ENCODE measurements at places on chromosomes 6 and 20. TPM values are rescaled to one million over a fixed set of nuclear protein-coding genes. Genes with fewer than 3 reads are reported as not detected.

DNA sequence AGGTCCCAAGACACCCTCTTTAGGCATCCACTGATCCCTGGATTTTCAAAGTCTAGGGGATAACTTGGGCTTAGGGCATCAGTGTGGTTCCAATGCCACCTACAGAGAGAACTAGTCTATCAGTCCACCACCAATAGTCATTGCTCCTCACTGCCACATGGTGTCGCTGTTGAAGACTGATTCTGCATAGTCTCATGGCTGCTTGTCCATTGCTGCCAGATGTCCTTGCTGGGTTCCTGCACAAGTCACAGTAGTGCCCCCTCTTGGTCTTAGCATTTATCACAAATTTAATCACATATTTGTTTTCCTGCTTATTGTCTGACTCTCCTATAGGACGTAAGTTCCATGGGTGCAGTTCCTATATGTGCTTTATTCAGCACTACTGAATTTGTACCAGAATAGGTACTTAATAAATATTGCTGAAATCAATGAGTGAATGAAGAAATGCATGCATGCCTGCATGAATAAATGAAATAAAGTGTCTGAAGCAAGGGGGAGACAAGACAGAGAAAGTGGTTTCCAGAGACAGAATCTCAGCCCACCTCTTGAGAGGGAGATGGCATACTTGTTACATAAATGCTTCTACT lies 45.9 kb upstream of the RALY start:
- peak; percentile 75 for DNase-seq

DNA sequence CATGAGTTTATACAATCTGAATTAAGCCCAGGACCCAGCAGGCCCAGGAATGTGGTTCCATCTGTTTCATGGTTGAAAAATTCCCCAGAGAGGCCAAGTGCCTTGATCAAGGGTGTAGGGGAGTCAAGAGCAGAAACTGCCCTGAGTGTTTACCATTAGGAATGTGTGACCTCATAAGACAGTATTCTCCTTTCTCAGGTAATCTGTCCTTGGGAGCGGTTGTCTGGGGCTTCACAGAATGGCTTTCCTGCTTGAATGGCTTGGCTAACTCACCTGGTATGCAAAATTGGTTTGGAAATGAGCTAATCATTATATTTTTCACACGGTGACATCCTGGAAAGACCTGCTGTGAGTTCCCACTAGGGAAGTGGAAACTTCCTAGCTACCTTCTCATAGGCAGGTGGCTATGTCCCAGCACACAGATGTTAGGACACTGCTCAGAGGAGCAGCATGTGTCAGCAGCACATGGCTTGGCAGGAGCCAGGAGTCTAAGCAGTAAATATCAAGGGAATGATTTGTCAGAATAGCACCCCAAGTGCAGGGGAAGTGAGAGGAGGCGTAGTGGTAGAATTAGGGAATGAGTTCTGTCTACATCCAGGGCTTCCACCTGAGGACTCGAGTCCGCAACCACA lies 17.7 kb downstream of the CLIC5 start:
- DNase-seq, result no peak

PRR18 gene
- total RNA-seq, result 0.50 TPM

GRCh38 chr6:52077180-52077884 lies 10.1 kb downstream of the PKHD1 start:
- no peak for DNase-seq

INSM1 gene
- not detected for total RNA-seq

- peak; percentile 69 for DNase-seq
These were observed 1.8 kb downstream of the RIPOR2 start for GRCh38 chr6:24933868-24934401.

- DNase-seq, result no peak
These were observed 92.7 kb downstream of the FARS2 start for GRCh38 chr6:5353971-5354370.

DNA sequence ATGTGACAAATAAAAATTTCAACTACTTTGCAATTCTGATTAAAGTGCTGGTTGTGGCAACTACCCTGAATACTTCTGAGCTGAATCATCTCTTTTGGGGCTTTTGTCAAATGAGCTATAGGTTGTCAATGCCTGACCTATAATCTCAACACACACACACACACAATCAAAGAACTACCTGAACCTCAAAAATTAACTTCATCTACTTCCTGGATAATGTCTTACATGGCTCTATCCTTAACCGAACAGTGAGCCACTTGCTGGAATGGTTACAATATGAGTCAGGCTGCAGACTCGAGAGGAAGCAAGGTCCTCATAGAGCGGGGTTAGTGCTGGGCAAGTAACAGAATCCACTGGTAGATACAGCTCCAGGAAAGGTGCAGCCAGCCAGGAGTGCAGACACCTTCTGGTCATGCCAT lies 70.6 kb upstream of the DST start:
- DNase-seq, result peak; percentile 49

DNA sequence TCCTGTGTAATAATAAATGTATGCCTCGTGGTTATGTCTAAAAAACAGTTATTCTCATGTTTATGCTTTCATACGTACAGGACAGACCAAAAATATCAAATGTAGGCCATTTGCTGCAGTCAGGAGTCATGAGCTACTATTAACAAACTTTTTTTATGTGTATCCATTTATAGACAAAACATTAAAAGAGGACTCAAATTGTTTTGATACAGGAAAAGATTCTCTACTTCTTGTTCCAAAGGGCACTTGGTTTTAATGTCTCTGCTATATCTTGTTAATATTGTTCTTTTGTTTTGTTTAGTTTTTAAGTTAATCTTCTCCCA lies 155.2 kb downstream of the ZDHHC14 start:
- no peak for DNase-seq

DNA sequence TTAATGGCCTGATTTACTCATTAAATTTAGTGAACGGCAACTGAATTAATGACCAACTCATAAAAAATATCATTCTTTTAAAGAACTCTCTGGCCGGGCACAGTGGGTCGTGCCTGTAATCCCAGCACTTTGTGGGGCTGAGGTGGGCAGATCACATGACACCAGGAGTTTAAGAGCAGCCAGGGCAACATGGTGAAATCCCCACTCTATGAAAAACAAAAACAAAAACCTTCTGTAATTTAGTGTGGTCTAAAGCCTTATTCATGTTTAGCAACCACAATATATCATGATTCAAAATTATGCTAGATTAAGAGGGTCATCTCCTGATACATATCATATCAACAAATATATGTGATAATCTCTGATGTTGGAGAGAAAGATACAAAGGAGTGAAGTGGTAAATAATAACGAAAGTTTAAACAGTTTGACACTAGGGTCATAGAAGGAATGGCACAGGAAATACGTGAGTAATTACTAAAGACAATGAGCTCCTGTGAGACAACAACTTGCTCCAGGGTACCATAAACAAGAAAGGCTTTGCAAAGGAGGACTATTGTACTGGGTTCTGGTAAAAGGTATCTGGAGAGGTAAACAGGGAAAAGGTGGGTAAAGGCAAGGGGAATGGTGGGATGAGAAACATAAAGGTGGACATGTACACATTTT lies 5.7 kb downstream of the ELOVL4 start:
- DNase-seq, result no peak

- DNase-seq, result no peak
These were observed 151.1 kb downstream of the TMEM242 start for GRCh38 chr6:157172231-157172701.

- no peak for DNase-seq
These were observed 80.1 kb upstream of the THEMIS start for GRCh38 chr6:127980996-127981395.

TRAPPC3L gene
- total RNA-seq, result not detected

DNA sequence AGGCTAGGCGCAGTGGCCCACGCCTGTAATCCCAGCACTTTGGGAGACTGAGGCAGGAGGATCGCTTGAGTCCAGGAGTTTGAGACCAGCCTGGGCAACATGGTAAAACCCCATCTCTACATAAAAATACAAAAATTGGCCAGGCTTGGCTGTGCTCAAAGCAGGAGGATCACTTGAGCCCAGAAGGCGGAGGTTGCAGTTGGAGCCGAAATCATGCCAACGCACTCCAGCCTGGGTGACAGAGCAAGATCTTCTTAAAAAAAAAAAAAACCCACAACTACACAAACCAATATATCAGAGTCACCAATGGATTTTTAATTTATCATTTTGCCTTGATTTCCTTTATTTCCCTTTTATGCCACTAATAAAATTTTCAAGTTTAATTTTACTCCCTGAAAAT lies 9.3 kb downstream of the MAP3K5 start:
- no peak for DNase-seq

ZNF337 gene
- total RNA-seq, result 17.9 TPM

DNA sequence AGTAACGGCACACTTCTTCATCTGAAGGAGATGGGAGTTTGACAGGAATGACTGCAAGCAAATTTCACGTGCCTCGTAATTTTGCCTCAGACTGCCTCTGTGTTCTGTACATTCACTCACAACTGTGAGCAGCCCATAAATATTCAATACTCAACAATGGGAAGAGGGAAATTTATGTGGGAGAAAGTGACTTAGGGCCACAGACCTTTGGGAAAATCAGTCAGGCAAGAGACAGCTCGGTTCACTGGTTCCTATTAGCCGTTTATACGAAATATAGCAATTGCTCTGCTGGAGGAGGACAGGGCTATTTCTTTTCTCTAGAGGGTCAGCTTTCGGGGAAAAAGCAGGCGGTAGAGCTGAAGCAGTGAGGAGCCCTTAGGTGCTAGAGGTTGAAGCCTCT lies 28.0 kb downstream of the OPN5 start:
- DNase-seq, result no peak

PAQR8 gene
- total RNA-seq, result 1.5 TPM

DNA sequence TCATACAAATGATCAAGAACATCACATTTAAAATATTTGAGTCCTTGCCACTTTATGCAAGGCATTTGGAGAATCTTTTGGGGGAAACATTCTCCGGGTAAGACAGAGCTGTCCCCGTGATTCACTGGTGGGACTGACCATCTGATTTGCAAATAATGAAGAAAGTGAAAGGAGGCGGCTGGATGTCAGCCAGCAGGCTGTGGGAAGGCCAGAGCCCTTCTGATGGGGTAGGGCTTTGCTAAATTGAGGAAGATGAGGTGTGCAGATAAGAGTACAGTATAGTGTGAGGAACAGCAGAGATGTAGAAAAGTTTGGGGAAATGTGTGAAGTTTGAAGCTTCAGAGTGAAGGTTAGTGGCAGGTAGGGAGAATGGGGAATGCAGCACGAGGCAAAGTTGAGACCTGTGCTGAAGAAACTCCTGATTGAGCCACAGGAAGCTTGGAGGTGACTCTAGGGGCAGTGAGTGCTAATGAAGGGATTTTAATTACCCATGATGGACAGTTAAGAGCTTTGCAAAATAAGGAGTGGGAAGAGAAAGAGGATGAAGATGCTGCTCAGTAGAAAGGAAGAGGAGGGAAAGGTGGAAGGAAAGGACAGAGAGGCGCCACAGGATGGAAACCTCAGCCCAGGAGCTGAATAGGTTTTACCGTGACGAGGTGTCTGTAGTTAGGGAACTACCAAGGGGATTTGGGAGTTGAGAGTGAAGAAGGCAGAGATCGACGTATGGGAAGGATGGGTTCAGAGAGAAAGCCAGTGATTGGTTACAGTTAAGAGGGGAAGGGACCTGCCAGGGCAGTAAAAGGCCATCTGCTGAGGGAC lies 68.7 kb downstream of the SNX9 start:
- no peak for DNase-seq

SMLR1 gene
- not detected for total RNA-seq

DNA sequence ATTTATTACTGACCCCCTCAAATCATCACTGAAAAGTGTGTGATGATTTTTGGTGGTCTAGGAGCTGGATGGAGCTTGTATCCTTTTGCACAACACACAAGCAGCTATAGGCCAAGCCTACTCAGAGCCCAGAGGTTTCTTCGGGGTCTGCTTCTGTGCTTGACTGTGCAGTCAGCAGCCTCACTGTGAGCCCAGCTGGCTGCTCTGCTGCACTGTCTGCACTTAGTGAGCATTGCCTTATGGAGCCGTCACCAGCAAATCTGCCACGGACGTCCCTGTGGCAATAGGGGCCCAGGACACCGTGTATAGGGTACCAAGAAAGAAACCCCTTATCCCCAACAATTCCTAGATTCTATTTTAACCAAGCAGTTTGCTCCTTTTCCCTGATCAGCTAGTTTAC lies 38.6 kb upstream of the GMPR start:
- no peak for DNase-seq

- no peak for DNase-seq
These were observed 103.6 kb downstream of the NOL4L start for GRCh38 chr20:32481311-32482142.

- no peak for DNase-seq
These were observed 851 bp downstream of the SNX5 start for GRCh38 chr20:17967521-17968365.

DNA sequence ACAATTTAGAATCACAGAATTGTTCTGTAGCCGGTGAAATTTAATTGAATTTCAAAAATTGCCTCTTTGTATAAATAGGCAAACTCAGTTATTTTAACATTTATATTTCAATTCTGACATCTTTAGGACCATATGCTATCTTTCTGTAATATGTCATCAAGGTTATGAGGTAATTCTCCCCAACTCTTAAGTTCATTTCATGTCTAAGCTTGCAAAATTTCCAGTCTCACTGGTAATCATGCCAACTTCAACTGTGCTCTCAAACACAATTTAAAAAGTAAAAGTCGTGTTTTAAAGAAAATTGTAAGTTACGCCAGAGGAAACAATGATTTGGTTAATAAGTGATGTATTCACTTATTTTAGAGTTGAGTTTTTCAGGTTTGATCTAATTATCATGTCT lies 1.4 kb downstream of the NCOA7 start:
- no peak for DNase-seq

DNA sequence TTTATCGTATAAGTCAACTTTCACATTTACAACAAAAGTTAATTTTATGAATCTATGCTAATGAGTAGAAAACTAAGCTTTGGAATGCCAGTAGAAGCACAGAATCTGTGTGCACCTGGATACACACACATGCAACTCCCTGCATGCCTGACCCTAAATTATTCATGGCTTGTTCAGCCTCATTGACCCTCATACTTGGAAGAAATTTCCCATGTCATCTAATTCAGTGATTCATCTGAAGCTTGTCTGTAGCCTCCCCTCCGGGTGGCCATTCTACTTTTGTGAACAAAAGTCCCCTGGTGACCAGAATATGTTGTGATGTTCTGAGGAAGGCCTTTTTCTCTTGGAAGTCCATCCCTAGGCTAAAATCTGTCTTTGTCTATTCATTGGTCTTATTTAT lies 1078.4 kb downstream of the KIF16B start:
- DNase-seq, result no peak

GRCh38 chr6:53426667-53427270 lies 78.0 kb upstream of the ELOVL5 start:
- no peak for DNase-seq

ALDH8A1 gene
- 0.45 TPM for total RNA-seq

GRCh38 chr6:6494677-6495076 lies 93.8 kb upstream of the LY86 start:
- DNase-seq, result peak; percentile 83

DNA sequence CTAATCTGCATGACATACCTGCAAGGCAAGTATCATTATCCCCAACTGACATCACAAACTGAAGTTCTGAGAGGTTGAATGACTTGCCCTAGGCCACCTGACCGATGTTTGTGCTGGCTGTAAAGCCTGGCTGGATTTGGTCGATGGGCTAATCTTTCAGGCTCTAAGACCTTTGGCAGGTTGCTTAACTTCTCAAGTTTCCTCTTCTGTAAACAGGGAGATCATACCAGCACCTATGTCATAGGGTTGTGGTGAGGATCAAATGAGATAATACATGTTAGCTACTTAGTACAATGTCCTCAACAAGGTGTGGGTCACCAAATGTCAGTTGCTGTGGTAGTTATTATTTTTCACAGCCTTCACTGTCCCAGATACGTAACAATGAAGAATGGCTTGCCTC lies 14.2 kb downstream of the ANKRD66 start:
- DNase-seq, result no peak

- DNase-seq, result no peak
These were observed 880 bp upstream of the CPXM1 start for GRCh38 chr20:2801286-2801728.

- DNase-seq, result no peak
These were observed 35.6 kb downstream of the B4GALT5 start for GRCh38 chr20:49677777-49678758.

Data from A673 (cell line).